WTC11 (cell line): ENCODE measurements at places on chromosomes 7 and 10. TPM values are rescaled to one million over a fixed set of nuclear protein-coding genes. Genes with fewer than 3 reads are reported as not detected.

DNA sequence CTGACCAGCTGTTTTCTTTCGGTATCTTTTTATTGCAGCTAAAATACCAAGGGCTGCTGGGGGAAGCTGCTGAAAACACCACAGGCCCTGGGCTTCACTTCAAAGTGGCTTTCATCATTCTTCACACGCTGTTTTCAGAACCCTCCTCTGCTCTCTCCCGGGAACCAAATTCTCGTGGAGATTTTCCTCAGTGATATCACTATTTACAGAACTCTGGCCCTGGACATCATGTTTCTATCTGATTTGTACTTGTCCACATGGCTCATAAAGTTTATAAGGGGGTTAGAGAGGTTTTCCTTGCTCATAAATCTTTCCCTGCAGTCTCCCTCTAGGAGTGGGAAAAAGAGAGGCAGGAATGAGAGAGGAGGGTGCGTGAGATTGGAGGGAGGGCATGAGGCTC, 177.4 kb upstream of the NPVF start:
- no peak for DNase-seq

The MSS51 gene
- 2.9 to 3.1 TPM (median 3.0 TPM) in 3 replicates for total RNA-seq

GRCh38 chr10:88089498-88089897, 226.1 kb downstream of the PTEN start:
- DNase-seq, result no peak

GRCh38 chr10:88541116-88541626, 41.9 kb downstream of the RNLS start:
- no peak for DNase-seq

- DNase-seq, result no peak
Observed at GRCh38 chr7:39659356-39660013, 36.1 kb downstream of the RALA start.

The HABP2 gene
- total RNA-seq, result 0.09 to 0.18 TPM (median 0.09 TPM) in 3 replicates

DNA sequence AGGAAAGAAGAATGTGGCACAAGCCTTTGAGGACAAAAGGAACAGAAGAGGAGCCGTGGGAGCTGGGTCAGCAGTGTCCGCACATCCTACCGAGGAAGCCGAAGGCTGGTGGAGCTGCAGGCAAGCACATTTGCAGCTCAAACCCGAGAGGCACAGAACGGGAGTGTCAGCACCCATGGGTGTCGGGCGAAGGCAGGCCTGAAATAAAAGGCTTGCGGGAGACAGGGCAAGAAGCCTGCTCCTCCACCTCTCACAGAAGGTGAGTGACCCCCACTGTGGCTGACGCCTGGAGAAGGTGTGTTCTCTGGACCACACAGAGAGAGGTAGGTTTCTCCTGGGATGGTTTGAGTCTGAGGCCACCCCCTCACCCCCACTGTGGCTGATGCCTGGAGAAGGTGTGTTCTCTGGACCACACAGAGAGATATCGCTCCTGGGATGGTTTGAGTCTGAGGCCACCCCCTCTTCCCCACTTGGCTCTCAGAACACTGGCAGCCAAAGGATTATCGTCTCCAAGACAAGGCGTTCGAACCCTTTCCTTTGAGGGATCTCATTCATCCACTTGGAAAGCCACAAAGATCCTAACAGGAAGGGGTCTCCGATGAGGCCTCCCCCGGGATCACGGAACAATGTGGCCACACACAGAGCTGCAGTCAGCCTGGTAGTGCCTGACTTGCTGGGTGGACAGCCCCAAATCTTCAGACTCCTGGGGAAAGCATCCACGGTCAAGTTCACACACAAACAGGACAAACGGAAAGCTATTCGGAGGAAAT, 21.6 kb upstream of the GTPBP4 start:
- DNase-seq, result no peak

The MYO1G gene
- total RNA-seq, result 0.41 to 0.48 TPM (median 0.46 TPM) in 3 replicates

- DNase-seq, result no peak
Observed at GRCh38 chr10:525565-526315, 163.7 kb downstream of the DIP2C start.

- DNase-seq, result no peak
Observed at GRCh38 chr7:28784171-28784902, 173.8 kb downstream of the TRIL start.

GRCh38 chr10:104690959-104691358, 49.9 kb downstream of the SORCS3 start:
- no peak for DNase-seq

The GRM8 gene
- 2.1 to 2.4 TPM (median 2.3 TPM) in 3 replicates for total RNA-seq

GRCh38 chr10:102691285-102692066, 22.7 kb downstream of the ARL3 start:
- DNase-seq, result no peak

- no peak for DNase-seq
Observed at GRCh38 chr10:35595106-35595505, 10.0 kb upstream of the GJD4 start.

The DNAH11 gene
- total RNA-seq, result 3.5 to 6.4 TPM (median 4.2 TPM) in 3 replicates

- no peak for DNase-seq
Observed at GRCh38 chr7:141698247-141699015, 3.5 kb downstream of the DENND11 start.
